ENCODE measurements at places on chromosomes 12 and 14.

DNA sequence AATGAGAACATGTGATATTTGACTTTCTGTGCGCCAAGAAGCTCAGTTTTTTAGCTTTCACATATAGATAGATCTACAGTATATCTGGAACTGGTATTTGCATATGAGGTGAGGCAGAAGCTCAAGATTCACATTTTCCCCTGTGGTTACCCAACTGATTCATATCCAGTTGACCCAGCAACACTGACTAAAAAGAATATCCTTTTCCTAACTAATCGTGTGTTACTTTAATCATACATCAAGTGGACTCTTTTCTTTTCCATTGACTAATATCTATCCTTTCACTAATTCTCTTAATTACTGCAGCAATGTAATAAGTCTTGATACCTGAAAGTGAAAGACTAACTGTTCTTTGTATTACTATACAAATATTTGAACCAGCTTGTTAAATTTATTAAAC is 236.1 kb downstream of the AEBP2 start:
- no peak for DNase-seq

DNA sequence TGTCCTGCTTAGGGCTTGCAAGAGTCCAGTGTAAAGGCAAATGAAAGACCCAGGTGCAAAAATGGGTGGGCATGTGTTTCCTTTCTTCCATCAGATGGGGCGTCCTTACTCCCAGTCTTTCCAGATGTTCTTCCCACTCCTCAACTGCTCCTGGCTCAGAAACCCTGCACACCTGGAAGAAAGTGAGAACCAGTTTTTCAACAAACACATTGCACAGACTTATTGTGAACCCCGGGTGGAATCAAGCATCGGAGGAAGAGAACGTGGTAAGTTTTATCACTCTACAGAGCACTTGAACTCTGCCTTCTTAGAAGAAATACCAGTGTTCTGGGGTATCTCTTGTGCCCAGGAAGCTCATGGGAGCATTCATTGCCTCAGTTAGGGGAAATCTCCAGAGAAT is 93.3 kb downstream of the TMX1 start:
- no peak for DNase-seq

DNA sequence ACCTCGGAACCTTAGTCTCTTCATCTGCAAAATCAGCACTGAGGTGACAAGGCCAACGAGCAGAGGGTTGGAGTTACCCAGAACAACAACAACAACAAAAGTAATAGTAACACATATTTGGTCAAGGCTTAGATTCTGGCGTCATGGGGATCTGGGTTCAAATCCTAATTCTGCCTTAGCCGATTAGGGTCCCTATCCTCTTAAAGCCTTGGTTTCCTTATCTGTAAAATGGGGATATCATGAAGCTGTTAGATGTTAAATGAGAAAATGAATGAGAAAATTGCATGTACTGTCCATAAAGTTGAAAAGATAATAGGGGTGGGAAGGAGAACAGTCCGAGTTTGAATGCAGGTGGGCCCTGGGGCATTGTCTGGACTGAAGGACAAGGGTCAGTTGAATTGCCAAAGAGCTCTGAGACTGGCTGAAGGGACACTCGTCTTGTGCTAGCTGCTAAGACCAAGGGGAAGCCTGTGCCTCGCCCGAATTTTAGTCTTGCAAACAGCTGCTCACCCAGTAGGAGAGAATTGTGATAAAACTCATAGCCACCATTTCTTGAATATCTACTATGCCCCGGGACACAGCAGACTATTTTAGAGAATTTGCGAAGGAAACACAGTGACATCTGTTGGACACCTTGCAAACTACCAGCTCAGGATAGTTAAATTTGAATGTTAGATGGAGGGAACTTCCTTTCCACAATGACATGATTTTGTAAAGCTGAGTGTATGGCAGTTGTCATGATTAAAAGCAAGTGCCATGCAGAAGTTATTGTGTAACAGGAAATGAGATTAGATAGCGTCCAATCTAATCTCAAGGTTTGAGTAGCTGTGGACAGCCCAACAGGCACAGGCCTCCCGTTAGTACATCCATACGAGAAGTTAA is 6.8 kb upstream of the HNF1A start:
- peak; percentile 86 for DNase-seq

DNA sequence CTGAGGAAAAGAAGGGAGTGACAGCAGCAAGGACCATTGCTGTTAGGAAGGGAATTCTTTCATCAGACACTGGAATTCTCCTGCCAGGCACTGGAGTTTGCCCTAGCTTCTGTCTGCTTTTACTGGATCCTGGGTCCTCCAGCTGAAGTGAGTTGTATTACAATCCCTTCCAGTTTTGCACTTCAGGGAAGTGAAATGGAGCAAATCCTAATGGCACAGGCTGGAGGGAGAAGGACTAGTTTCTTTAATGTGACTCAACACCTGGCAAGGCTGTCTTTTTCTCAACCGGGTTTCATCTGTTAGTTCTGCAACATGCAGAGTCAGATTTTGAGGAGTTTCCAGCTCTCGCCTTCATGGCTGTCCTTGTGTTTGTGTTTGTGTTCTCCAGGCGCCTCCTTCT is 45.8 kb downstream of the ETV6 start:
- no peak for DNase-seq

GRCh38 chr14:33578461-33579216 is 372.2 kb downstream of the EGLN3 start:
- DNase-seq, result no peak

GRCh38 chr14:61625165-61625564 is 70.1 kb upstream of the HIF1A start:
- DNase-seq, result peak; percentile 81

- no peak for DNase-seq
These were observed 15.8 kb downstream of the KRT7 start for GRCh38 chr12:52248541-52249461.

- DNase-seq, result peak; percentile 9
These were observed 62.9 kb downstream of the GLRX5 start for GRCh38 chr14:95597784-95598211.

DNA sequence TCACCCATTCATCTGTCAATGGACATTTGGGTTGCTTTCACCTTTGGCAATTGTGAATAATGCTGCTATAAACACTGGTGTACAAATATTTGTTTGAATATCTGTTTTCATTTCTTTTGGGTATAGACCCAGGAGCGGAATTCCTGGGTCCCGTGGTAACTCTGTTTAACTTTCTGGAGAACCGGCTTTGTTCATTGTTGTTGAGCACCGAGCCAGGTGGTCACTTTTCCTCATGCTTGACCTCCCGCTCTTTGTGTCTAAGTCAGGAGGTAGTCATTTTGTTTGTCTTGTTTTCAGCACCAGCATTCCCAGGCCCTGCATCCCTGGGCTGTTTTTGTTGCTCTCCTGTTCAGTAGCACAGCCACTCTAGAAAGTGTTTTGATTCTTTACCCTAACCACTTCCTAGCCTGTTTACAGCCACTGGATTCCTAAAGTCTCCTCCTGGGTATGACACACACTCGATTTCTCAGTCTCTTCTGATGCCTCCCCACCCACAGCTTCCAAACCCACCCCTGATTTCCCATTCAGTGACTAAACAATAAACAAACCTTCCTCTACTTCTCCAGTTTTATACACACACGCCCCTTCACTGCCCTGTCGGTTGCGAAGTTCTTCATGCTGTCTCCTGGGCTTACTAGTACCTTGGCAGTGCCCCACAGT is 37.9 kb downstream of the B4GALNT3 start:
- DNase-seq, result peak; percentile 15

GRCh38 chr12:104058802-104059201 is 5.5 kb upstream of the HCFC2 start:
- DNase-seq, result peak; percentile 11

- DNase-seq, result no peak
These were observed 3.2 kb downstream of the ANO4 start for GRCh38 chr12:100797786-100798185.

DNA sequence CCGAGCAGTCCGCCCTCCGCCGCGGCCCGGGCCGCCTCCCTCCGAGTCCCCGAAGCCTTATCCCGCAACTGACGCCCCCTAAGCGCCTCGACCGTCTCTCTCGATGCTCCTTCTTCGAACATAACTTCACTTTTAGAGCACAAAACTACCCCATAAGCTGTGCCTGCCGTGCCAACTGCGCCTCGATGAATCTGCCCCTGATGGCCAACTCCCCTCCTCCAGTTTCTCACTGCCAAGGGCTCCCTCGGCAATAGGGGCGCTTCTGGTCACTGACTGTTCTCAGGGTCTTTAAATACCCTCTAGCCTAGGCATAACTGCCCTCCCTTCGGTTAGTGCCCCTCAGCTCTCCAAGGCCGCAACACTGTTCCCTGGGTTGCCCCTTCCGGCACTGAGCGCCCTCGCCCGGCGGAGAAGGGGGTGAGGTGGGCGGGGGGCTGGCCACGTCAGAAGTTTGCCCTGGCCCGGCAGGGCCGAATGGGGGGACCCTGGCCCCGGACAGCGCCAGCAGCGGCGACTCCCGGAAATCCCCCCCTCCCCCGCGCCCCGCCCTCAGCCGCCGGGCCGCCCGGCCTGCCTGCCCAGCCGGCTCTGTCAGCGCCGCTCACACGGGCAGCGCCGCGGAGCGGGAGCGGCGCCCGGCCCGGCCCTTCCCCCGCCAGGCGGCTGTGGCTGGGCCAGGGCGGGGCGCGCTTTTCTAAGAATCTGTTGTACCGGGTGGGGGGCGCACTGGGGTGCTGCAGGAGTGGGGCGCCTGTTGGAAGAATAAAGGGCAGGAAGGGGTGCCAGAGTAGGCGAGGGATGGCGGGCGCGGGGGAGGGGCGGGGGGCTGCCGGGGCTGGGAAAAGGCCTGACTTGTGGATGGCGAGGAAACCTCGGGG is 10.6 kb downstream of the RARG start:
- DNase-seq, result peak; percentile 69

DNA sequence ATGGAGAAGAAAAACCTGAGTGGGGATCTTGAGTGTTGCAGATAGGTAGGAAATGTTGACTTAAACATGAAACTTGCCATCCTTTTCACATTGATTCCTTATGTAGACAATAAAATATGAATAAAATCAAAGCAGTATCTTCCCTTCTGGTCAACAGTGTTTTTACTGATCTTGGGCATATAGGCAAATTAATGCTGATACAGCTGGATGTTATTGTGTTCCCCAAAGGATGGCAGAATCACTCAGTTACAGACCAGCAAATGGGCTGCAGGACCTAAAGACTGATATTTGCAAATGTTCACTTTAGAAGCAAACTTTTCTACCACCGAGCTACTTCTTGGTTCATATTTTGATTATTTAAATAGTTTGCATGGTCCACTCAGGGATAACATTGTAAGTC is 33.9 kb downstream of the MTHFD1 start:
- no peak for DNase-seq

- no peak for DNase-seq
These were observed 5.6 kb downstream of the LRP1 start for GRCh38 chr12:57133916-57134315.

DNA sequence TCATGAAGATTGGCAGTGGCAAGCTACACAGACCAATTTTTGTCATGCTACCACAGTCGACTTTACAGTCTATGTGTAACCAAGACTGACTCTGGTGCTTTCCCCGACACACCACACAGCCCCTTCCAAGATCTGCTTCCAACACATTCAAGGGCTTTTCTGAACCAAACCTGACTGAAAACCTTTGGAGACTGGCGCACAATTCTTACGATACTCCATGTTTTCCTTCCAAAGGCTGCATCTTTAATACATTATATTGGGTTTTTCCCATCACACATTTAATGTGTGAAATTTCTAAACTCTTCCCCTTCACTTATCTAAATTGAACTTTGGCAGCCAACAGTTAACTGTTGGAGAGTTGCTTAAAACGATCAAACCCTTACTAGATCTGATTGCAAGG is 127.7 kb upstream of the SOX5 start:
- no peak for DNase-seq

DNA sequence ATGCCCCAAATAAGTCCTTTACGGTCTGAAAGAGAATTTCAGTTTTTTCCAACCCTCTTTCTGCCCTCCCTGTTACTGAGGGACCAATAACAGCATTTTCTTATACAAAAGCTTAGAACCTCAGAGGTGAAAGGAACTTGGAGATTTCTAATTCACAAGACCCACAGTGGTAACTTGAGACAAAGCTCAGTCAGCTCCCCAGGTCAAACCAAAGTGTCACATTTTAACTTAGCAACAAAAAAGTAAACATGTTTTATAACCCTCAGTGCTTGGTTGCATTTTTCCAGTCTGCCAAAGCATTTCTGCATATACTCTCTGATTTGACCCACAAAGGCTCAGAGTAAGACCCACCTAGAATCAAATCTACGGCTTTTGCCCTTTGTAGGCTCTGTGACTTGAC is 415.2 kb downstream of the VRK1 start:
- no peak for DNase-seq

- peak; percentile 25 for DNase-seq
These were observed 60.9 kb downstream of the EMP1 start for GRCh38 chr12:13257356-13257875.

GRCh38 chr12:31526158-31526546 is 64.8 kb downstream of the DENND5B start:
- DNase-seq, result no peak

DNA sequence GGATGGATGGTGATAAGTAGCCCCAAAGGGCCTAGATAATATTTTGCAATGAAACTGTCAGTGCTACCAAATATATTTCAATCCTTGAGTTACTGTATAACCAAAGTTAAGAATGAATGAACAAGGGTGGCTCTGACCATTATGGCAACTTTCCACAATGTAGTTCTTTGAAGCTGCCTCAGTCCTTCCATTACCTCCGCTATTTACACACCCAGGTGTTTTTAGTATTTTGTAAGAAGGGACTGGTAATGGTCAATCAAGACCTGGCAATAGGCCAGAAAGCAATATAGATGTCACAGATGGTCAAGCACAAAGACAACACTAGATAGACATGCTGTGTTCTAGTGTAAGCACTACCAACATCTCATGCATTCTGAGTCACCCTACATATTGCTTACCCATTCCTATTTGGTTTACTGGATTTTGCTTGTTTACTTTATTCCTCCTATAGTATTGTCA is 16.3 kb downstream of the DUSP16 start:
- no peak for DNase-seq

DNA sequence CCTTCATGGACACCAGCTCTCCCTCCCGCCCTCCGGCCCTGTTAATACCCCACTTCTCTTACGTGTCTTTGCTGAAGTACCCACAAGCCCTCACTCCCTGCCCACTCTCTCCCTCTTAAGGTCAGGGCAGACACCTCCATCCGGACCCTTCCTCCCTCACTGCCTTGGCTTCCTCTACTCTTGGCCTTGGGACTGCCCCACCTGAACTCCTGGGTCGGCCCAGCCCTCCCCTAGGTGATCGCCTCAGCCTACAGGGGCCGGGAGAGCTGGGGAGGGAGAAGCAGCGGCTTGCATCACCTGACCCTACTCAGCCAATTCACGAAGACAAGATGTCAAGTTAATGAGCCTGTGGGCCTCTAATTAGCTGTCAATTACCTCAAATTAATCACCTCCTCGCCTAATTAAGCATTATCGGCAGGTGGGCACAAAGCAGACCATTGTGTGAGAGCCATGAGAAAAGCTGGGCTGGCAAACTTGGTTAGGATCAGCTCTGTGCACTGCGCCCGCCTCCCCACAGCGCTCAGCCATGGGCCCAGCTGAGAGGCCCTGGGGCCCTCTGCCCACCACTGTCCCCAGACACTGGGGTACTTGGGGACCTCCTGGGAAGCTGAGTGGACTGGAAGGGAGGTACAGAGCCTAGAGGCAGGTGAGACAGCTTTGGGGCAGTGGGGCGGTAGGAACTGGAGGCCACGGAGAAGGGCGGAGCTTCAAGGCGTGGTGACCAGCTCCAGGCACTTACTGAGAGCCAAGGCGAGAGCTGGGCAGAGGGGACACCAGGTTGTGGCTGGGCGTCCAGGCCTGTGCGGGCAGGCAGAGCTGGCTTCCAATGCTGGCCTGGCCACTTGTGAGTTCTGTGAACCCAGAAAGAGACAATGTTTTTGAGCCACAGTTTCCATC is 25.1 kb upstream of the VSX2 start:
- no peak for DNase-seq
